Stimulated activated CD8-positive, alpha-beta memory T cell treated with anti-CD3 and anti-CD28 coated beads, Interleukin-7, amount 100 ng/mL, for 48 hours (primary cell): ENCODE measurements at places on chromosomes 5 and 9.

DNA sequence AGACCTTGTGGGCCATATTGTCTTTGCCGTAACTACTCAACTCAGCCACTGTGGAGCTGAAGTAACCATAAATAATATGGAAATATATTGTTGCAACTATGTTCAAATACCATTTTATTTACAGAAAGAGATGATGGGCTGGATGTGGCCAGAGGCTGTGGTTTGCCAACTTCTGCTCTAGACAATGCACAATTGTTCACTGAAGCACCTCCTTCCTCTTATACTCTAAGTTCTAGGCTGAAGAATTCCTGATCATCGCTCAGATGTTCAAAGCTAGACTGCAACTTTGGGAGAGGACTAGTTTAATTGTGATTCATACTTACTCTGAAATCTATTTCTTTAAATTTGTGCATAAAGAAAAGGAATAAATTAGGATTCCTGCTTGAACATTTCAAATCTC, 245.0 kb downstream of the TAF11L14 start:
- DNase-seq = no peak

GRCh38 chr5:138965626-138966025, 90.5 kb upstream of the LRRTM2 start:
- DNase-seq = no peak

- no peak for DNase-seq
These were observed 16.9 kb downstream of the SLC25A48 start for GRCh38 chr5:135851186-135851914.

- DNase-seq = no peak
These were observed 1.1 kb upstream of the NR3C1 start for GRCh38 chr5:143404416-143405062.

DNA sequence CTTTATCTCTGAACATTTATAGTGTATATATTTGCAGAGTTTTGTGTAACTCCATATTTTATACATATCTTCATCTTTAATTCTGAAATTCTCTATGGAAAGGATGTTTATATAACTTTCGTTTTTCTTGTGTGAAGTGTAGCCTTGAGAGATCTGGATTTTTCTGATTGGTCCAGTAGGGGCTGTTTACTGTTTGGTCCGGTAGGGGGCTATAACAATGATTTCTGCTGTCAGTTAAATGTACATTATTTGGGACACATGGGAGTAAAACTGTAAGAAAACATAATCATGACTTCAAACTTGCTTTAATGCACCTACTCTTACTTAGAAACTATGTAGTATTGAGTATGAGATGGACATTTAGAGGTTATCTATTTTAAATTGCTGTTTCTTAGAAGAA, 527.1 kb upstream of the ARRDC3 start:
- DNase-seq = no peak

GRCh38 chr5:156399323-156399722, 72.4 kb downstream of the SGCD start:
- DNase-seq = no peak

- no peak for DNase-seq
These were observed 165.2 kb downstream of the NR2F1-AS1 start for GRCh38 chr5:93415819-93416218.

DNA sequence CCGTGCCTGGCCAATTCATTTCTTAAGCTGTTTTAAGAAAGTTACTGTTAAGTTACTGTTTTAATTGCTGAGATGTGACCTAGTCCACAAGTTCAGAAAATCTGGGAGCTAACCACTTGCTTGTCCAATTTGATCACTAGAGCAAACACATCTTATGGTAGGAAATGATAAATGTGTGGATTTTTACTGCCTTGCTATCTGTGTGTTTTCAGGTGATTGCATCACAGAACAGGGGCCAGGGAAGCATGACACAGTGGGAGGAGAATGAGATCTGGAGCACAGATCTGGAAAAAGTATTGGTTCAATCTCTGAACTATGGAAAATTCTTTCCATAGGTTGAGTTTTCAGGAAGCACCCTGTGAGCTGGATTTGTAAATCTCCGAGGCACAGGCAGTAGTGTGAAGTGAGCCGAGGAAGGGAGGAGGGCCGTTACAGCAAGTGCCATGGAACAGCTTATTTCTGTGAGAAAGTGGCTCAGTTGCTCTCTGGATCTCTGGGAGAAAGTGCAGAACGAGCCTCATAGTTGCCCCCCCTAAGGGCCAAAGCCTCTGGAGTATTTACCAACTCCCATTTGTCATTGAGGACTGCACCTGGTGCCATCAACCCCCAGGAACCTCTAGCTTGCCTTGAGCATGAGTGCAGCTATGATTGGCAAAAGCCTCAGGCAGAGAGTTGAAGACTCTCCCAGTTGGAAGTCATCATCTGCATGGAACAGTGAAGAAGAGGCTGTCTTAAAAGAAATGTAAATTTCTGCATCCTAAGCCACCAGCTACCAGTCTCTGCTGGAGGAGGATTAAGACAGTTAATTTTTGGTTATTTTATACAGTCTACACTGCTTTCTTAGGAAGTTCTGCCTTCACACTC, 161.8 kb upstream of the CLINT1 start:
- no peak for DNase-seq

GRCh38 chr5:33944543-33945132, 8.5 kb downstream of the RXFP3 start:
- DNase-seq = no peak

- DNase-seq = no peak
These were observed 7.5 kb downstream of the LHX6 start for GRCh38 chr9:122221183-122221811.

DNA sequence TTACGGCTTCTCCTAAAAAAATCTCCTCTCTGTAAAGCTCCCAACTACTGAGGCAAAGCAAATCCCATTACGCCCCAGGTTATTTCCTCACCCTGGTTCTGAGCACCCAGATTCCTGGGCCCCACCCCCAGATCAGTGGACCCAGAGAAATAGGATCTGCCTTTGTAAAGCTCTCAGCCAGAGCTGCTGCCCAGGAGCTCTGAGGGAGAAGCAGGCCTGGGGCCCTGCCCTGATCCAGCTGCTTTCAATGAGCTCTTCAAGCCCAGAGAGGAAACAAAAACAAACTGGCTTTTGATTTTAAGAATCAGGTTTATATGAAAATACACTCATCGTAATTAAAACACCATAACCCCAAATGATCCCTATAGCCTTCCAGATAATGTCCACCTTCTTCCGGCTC, 124.5 kb downstream of the C5orf15 start:
- DNase-seq = no peak

- no peak for DNase-seq
These were observed 697.5 kb downstream of the SEMA5A start for GRCh38 chr5:8848366-8848765.

GRCh38 chr9:113462781-113463286, 693 bp upstream of the RGS3 start:
- no peak for DNase-seq

DNA sequence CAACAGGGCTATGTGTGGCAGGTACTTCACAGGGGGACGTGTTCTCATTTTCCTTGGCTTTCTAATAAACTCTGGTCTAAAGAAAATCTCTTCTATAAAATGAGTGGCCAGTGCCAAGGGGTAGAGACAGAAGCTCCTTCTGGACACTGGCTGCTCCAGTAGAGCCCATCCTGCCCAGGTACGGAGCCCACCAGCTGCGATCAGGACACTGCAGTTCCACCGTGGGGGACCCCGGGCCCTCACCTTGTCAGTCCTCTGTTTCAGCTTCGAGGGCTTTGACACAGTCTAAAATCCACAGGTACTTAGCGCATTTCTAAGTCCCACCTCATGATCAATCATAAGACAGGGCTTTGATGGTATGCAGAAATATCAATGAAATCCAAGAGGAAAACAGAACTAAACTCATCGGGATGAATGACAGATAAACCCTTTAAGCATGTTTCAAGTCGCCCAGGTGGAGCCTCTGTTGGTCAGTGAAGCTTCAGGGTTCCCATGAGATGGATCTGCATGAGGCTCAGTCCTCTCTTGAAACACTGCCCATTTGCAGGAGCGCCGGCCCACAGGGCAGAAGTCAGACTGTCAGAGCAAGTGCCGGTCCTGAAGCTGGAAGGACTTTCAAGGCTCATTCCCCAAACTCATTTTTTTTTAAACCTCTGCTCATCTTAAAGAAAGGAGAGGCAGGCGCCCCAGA, 20.3 kb upstream of the TERT start:
- DNase-seq = no peak

- no peak for DNase-seq
These were observed 242.3 kb upstream of the BRINP1 start for GRCh38 chr9:119611565-119611964.

DNA sequence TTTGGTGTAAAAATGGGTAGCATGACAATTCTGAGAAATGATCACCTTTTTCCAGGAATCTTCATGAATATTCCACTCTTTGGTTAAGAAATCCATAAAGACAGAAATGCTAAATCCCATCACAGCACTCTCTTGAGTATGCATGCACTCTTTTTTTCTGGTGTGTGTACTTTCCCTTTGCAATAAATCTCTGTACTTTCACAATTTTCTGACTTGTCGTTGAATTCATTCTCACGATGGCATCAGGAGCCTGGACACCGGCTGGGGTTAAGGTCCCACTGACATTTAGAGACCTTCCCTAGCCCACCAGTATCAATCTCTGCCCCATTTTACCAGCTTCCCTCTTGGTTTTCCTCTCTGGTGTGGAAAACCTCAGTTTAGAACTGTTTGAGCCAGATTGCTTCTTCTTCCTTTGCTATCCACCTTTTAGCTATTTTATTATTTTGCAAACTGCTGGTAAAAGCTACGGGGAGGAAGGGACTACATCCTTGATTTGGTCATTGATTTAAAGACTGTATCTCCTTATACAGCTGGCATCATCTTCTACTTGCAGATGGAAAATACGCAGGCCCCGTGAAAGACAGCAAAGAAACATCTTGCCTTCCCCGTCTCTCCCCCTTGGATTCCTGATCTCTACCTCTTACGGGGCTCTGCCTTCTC, 59.9 kb upstream of the ZFR start:
- no peak for DNase-seq

- DNase-seq = no peak
These were observed 44.5 kb upstream of the PRSS3 start for GRCh38 chr9:33750839-33751339.

DNA sequence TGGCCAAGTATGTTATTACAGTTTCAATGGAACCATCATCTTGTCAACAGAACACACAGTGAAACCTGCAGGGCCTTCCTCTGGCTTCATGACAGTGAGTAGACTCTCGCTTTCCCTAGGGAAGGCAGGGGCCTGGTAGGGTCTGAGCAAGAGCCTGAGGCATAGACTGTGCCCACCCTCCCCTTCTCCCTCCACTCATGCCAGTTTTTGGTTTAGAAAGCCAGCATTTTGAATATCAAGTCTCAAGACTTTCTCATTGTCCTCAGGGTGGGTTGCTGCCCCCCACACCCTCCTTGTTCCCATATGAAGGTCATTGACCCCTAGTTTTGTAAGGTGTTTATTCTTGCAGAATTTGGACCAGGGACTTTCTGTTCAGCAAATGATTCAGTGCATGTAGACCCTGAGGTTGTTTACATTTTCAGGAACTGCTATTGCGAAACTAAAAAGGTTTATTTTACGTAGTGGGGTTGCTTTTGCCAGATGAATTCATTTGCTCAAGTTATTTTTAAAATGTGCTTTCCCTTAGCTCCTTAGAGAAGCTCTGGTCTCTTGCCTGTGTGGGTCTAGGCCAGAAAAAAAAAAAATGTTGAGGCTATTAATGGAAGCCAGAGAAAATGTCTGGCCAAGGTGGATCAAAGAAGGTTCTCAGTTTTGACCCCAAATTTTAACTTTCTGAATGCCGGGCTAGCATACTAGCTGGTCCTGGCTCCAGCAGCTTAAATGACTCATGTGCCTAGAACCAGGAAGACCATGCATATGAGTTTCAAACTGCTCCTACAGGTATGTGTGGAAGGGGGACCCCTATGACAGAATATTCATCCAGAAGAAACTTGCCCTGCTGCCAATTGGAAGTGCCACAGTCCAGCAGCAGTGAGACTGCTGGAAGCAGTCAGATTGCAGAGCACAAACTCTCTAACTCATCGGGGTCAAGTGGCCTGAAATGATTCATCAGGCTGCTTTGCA, 10.1 kb upstream of the MOB3B start:
- no peak for DNase-seq

- DNase-seq = no peak
These were observed 8.0 kb downstream of the NTNG2 start for GRCh38 chr9:132169672-132170392.

- no peak for DNase-seq
These were observed 47.4 kb upstream of the SNCAIP start for GRCh38 chr5:122264610-122265009.

DNA sequence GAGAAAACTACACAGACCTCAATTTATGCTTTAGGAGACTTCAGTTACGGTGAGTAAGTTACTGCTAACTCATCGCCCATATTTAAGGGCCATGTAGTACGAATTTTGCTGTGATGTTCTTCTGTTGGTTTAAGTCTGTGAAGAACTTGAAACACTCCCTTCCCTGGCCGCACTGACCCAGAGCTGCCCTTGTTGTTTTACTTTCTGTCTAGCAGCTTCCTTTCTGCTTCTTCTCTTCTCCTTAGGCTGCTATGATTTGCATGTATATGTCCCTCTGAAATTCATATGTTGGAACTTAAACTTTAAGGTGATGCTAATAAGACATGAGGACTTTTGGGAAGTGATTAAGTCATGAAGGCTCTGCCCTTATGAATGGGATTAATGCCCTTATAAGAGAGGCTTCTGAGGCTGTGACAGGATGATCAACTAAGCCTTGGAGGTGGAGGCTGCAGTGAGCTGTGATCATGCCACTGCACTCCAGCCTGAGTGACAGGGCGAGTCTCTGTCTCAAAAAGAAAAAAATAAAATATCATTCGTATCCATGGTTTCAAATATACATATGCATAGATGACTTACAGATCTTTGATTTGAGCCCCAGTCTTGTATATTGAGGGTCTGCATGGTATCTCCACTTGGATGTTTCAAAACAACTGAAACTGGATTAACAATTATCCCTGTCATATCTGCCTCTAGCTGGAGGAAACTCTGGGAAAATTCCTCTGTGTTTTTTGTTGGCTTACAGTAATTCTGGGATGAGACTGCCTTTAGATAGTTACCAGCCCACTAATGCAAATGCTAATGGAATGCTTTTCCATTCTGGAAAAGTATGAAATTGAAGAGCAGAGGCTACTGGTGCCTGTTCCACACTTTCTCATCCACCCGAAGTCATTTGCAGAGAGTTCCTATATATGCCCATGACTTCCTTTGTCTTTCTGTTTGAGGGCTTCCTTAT, 263.4 kb upstream of the ACTBL2 start:
- no peak for DNase-seq

- DNase-seq = no peak
These were observed 20.7 kb upstream of the JADE2 start for GRCh38 chr5:134504629-134505300.

DNA sequence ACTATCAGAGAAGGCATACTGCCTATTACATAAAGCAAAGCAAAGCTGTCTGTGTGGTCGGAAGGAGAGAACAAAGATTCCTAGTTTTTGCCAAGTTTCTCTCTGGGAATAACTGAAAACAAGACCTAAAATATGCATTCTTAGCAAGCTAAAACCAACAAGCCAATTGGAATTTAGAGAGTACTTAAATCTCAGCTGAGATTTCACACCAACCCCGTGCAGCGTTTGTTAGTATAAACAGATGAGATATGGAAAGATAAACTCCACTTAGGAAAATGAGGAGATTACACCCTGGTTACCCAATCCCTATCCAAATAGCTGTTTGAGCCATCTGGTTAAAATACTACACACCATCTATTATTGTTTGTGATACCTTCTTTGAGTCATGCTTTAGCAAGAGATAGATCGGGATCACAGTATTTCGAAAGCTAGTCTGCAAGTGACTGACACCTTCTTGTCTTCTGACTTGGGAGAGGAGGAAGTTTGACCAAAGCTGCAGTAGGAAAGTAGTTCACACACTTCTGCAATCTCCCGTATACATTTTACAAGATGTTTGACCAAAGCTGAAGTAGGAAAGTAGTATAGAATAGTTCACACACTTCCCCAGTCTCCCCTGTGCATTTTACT, 18.2 kb downstream of the FAF2 start:
- DNase-seq = no peak

GRCh38 chr5:61290791-61291210, 41.3 kb upstream of the ZSWIM6 start:
- no peak for DNase-seq
